ENCODE measurements at places on chromosomes 3 and 15.

- no peak for DNase-seq
Measured at GRCh38 chr3:195253923-195254432, 17.0 kb downstream of the XXYLT1 start.

- DNase-seq, result no peak
Measured at GRCh38 chr3:144915202-144915601, 943.6 kb downstream of the DIPK2A start.

GRCh38 chr3:126715432-126715831, 11.4 kb downstream of the CHCHD6 start:
- no peak for DNase-seq

DNA sequence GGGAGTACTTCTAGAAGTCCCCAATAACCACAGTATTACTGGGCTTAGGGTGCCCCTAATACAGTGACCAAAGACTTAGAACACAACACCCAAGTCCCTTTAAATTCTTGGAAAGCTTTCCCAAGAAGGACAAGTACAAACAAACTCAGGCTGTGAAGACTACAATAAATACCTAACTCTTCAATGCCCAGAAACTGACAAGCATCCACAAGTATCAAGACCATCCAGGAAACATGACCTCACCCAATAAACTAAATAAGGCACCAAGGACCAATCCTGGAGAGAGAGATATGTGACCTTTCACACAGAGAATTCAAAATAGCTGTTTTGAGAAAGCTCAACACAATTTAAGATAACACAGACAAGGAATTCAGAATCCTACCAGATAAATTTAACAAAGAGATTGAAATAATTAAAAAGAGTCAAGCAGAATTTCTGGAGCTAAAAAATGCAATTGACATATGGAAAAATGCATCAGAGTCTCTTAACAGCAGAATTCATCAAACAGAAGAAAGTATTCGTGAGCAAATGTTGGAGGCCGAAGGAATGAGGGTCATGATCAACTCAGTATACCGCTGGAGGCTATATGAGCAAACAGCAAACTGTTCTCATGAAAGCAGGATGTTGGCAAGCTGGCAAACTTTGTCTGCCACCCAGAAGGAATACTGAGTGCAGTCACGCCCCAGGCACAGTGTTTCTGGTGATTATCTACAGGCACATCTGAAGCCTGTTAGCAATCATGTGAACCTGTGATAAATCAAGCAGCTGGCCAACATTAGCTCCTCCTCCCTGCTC, 87.0 kb upstream of the NECTIN3 start:
- DNase-seq, result no peak

DNA sequence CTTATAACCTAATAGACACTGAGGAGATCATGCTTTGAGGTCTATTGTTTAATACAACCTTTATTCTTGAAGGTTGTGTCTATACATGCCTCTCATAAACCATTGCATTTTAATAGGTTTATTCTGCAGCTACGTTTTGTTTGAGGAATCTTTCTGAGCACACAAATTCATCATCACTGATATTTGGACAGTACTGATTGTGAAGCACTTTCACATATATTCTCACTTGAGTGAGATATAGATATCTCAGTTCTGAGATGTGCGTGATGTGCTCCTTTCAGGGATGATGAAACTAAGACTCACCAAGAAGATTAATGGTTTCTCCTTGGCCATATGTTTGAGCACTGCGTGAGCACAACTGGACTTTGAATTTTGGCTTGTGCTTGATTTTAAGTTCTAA, 374.4 kb downstream of the LPP start:
- no peak for DNase-seq

GRCh38 chr3:122727766-122728165, 47.1 kb downstream of the PARP14 start:
- no peak for DNase-seq

DNA sequence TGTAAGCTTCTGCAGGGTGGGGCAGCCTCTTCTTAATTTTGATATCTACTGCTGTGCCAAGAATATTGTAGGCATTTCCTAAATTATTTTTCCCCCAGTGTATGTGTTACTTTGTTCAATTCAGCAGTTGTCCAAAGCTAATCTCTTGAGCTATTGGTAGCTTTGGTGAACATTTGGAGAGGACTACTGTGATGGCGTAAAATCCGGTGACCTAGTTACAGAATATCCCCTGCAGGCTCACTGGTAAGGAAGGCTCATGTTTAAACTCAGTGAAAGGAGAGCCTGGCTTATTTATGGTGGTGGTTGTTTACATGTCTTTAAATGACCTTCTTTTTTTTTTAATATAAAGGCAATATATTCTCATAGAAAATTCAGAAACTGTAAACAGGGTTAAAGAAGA, 105.6 kb downstream of the LPP start:
- DNase-seq, result no peak

GRCh38 chr3:167872941-167873340, 137.4 kb downstream of the SERPINI1 start:
- no peak for DNase-seq

- DNase-seq, result no peak
Measured at GRCh38 chr3:143354342-143354741, 234.8 kb downstream of the CHST2 start.

DNA sequence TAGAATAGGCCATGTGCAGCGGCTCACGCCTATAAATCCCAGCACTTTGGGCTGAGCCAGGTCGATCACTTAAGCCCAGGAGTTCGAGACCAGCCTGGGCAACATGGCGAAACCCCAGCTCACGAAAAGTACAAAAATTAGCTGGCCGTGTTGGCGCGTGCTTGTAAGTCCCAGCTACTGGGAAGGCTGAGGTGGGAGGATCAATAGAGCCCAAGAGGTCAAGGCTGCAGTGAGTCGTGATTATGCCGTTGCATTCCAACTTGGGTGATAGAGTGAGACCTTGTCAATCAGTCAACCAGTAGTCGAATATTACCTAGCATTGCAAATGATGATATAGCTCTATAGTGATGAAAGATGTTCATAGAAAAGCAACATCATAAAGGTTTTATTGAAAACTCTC, 51.9 kb downstream of the USP8 start:
- no peak for DNase-seq

- DNase-seq, result no peak
Measured at GRCh38 chr15:98425173-98425572, 223.2 kb upstream of the IGF1R start.

DNA sequence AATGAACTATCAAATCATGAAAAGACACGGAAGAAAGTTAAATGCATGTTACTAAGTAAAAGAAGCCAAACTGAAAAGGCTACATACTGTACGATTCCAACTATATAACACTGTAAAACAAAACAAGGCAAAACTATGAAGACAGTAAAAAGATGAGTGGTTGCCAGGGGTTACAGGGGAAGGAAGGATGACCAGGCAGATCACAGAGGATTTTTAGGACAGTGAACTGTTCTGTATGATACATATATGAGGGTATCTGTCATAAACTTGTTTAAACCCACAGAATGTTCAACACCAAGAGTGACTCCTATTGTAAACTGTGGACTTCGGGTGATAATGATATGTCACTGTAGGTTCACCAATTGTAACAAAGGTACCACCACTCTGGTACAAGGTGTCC, 60.6 kb downstream of the CHSY1 start:
- no peak for DNase-seq

DNA sequence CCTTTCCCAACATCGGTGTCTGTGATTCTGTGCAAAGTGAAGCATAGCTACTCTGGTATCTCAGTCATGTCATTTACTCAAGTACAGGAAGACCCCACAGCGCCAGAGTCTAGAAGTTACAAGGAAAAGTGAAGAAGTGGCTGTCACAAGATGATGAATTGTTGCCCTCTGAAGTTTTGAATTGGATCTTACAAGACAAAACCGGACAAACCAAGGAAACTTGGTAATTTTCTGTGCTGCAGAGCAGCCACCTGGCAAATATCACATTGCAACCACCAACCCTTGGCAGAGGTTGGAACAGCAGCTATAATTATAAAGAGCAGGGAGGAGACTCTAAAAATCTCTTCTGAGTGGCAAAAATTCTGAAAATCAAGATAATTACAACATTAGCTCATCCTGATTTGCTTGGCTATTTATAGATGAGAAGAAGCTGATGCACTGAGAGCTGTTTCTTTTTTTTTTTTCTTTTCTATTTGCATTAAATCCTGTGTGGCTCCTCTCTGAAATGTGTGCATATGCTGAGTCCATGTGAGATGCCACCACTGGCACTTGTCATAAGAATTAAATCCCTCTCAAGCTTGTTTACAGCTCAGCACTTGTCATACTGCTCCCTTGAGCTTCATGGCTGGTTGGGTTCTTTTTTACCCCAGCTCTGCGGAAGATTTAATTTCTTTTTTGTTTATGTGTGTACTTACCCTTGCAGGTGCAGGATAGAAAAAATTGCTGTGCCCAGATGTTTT, 68.0 kb upstream of the MNS1 start:
- DNase-seq, result no peak

- no peak for DNase-seq
Measured at GRCh38 chr15:76286271-76286879, 24.9 kb downstream of the ETFA start.

DNA sequence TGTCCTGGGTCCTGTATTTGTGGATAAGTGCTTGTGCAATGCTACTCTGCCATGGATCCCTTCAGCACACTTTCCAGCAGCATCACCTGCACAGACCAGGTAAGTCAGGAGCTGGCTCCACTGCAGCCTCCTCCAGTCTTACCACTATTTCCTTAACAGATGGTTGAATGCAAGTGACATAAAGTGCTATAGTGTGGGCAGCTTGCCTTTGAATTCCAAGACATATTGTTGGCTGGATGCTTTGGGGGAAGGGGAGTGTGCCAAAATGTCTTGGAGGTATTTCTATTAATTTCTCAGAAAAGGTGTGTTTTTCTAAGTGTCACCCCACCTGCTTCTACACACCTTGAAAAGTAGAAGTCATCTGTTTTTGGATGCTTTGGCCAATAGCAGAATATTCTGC, 352.2 kb upstream of the SUCLG2 start:
- no peak for DNase-seq

- DNase-seq, result no peak
Measured at GRCh38 chr15:91237445-91237844, 137.4 kb downstream of the SV2B start.
